Right renal cortex interstitium (tissue), 3 donors: ENCODE measurements at places on chromosomes 2 and 18. TPM values are rescaled to one million over a fixed set of nuclear protein-coding genes. Genes with fewer than 3 reads are reported as not detected.
A peak's percentile ranks its signal among the peaks of the same experiment; 100 is the strongest.

- DNase-seq, result no peak
Measured at GRCh38 chr2:172119089-172119488, 16.4 kb upstream of the DLX2 start.

GRCh38 chr2:16040271-16041010 is 100.1 kb downstream of the MYCN start:
- DNase-seq, result no peak

- no peak for DNase-seq
Measured at GRCh38 chr2:16650287-16651249, 15.1 kb downstream of the CYRIA start.

- DNase-seq, result no peak
Measured at GRCh38 chr2:132446444-132446843, 29.8 kb downstream of the GPR39 start.

The C2orf80 gene
- 0.85 TPM for polyA plus RNA-seq

DNA sequence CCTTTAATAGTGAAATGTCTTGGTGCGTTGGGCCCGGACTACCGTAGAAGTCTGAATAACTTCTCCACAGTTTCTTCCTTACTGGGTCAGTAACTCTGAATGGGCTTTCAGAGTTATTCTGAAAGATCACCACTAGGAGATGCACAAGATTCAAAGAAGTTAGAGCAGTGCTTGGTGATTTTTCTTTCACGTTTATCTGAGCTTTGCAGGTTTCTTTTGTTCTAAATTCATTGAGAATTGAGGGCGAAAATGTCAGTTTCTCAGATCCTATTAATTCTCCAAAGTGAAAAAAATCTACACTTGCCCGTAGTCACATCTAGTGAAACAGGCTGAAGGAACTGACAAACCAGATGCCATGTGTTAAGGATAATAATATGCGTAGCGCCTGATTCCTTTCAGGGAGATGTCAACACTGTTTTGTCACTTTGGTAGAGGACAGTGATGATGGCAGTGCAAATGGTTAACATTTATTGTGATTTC is 70.1 kb downstream of the QPCT start:
- DNase-seq, result no peak

GRCh38 chr18:51437280-51438271 is 240.1 kb upstream of the MEX3C start:
- DNase-seq, result no peak

GRCh38 chr18:70907673-70908072 is 618.8 kb downstream of the SOCS6 start:
- DNase-seq, result no peak

DNA sequence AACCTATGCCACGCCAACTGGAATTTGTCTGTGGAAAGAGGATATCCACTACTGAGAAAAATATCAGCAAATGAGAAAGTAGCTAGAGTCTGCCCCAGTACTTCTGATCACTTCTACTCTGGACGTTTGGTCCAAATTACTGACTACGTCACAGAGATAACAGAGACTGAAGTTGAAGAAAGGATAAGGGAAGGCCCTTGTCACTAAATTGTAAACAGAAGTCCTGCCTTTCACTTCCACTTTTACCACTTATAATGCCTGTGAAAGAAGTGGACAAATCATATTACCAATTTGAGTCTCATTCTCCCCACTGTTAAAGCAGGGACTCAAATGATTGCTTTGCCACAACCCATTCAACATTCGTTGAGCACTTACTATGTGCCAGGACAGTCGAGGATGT is 173.9 kb upstream of the ERBB4 start:
- DNase-seq, result no peak

DNA sequence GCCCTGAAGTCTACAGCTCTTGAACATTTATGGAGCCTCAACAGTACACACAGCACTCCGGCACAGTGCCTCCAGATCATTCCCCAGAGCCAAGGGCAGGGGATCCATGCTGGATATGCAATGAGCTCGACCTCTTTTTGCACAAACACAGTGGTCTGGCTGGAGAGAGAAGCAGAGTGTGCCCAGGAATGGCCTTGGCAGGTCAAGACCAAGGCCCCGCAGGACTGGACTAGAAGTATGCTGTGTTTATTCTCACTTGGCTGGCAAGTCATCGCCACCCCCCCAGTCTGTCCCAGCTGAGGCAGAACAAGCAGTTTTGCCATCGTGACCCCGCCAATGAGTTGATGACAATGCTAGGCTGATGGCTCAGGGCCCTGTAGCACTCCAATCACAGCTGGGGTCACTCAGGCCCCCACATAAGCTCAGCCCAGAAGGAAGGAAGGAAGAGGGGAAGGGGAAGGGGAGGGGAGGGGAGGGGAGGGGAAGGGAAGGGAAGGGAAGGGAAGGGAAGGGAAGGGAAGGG is 212.1 kb downstream of the TTC32 start:
- no peak for DNase-seq

DNA sequence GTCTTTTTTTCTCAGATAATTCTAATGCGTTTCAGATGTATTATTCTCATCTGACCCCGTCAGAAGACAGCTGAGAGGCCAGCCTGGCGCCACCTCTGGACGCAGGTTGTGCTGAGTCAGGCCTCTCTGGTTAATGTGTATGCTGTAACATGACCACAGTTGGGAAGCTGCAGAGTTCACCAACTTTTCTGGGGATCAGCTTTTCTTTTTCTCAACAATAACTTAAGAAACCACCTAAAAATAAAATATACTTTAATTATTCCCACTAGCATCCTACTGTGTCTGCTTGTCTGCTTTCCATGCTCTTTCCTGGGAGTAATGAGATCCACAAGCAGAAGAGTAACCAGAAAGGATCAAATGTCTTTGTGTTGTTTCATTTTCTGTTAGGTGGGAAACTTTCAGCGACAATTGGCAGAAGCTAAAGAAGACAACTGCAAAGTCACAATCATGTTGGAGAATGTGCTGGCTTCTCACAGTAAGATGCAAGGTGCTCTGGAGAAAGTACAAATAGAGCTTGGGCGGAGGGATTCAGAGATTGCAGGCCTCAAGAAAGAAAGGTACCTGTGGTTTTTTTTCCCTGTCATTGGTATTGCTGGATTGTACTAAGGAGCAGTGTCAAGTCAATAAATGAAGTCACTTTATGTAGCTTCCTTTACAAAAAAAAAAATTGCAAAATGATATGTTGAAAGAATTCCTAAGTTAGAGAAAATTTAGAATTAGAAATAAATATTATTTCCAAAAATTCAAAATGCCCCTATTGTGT is 79.8 kb downstream of the CCDC150 start:
- peak; percentile 39 for DNase-seq

The CCDC142 gene
- polyA plus RNA-seq, result 10.6 TPM

GRCh38 chr2:160876029-160876428 is 284.2 kb upstream of the TANK start:
- DNase-seq, result no peak

GRCh38 chr2:54000524-54000923 is 29.7 kb upstream of the PSME4 start:
- no peak for DNase-seq

GRCh38 chr18:62778976-62779869 is 63.9 kb downstream of the PHLPP1 start:
- no peak for DNase-seq

GRCh38 chr2:219687882-219688559 is 60.6 kb downstream of the SLC4A3 start:
- DNase-seq, result no peak

The MDH1B gene
- 17.0 TPM for polyA plus RNA-seq

The KIF5C gene
- 4.9 TPM for polyA plus RNA-seq

- no peak for DNase-seq
Measured at GRCh38 chr2:10169581-10169980, 47.0 kb downstream of the RRM2 start.

The MYOM1 gene
- 6.9 TPM for polyA plus RNA-seq

- DNase-seq, result no peak
Measured at GRCh38 chr2:158567208-158567607, 110.5 kb downstream of the PKP4 start.

DNA sequence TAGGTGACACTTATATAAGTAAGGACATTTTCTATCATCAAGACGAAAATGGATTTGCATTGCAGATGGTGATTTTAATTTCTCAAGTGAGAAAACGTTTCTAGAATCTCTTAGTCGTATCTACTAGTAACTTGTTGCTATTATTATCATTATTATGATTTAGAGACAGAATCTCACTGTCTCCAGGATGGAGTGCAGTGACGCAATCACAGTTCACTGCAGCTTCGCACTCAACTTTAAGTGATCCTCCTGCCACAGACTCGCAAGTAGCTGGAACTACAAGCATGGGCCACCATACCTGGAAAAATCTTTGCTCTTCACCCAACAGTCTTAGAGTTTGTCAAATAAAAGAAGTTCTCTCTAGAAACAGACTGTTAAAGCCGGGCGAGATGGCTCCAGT is 37.6 kb upstream of the DDX18 start:
- no peak for DNase-seq

- DNase-seq, result no peak
Measured at GRCh38 chr2:111164078-111164477, 43.4 kb downstream of the BCL2L11 start.

DNA sequence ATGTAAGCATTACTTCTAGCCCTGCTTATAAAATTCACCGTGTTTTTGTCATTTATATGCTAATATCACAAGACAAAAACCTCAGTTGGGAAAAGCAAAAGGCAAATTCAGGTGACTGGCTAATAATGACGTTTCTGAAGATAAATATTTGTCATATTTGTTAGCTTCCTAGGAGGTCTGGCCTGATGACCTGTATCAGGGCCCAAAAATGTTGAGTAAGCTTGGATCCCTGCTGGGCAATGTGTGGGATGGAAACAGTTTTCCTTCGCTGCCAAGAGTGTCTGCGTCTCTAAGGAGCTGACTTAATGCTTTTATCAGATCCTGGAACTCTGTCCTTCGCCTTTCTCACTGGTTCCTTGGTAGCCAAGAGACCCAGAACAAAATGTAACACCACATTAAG is 230.1 kb upstream of the PXDN start:
- DNase-seq, result no peak

DNA sequence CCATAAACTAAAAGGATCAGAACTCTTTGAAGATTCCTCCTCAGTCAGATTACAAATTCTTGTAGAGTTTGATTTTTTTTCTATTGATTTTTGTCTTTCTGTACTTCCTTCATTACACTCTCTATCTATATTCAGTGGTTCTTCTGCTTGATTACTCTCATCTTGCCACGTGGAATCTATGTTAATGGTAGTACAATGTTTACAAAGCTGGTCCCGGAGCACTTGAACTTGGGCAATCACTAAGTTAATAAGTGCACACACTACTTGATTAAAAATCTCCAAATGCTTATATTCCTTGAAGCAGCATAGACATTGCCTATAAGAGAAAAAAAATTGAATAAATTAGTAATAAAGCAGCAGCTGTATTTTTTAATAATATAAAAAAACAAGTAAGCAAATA is 65.1 kb downstream of the USP34 start:
- no peak for DNase-seq

- no peak for DNase-seq
Measured at GRCh38 chr2:137192366-137193310, 427.3 kb downstream of the THSD7B start.
